ENCODE measurements at places on chromosomes 12 and 14.

DNA sequence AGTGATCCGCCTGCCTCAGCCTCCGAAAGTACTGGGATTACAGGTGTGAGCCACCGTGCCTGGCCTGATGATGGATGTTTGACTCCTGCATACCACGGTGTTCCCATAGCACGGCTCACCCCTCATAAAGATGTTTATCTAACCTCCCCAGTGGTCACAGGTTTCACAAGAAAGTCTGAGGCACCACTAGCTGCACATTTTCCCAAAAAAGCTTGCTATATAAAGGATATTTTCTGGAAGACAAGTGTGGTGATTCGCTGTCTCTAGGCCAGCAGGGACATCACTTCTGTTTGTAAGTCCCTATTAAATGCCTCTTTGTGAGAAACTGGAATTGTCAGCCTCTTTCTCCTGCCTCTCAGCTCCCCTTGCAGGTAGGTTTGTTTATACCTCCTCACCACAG is 18.3 kb downstream of the PLEK2 start:
- H3K27me3 ChIP-seq: no peaks in the 10 kb centered on the region
- no peak overlapping the region for H3K4me3 ChIP-seq
- H3K36me3 ChIP-seq: no peaks in the 10 kb centered on the region
- no peaks in the 10 kb centered on the region for H3K4me1 ChIP-seq
- no peak overlapping the region for H3K27ac ChIP-seq

GRCh38 chr14:29311983-29312382 is 545.4 kb downstream of the FOXG1 start:
- no peaks in the 10 kb centered on the region for H3K36me3 ChIP-seq
- no peak for DNase-seq
- no peak overlapping the region for H3K27ac ChIP-seq
- H3K4me1 ChIP-seq: no peaks in the 10 kb centered on the region
- H3K4me3 ChIP-seq: no peak overlapping the region
- H3K27me3 ChIP-seq: no peaks in the 10 kb centered on the region

GRCh38 chr12:127594351-127594970 is 672.5 kb upstream of the TMEM132C start:
- H3K27me3 ChIP-seq: no peaks in the 10 kb centered on the region
- peaks cover 15% of the 10 kb centered on the region for H3K4me1 ChIP-seq
- H3K36me3 ChIP-seq: no peaks in the 10 kb centered on the region
- H3K4me3 ChIP-seq: peak overlapping the region; percentile 0
- peak overlapping the region; percentile 83 for H3K27ac ChIP-seq

- no peak overlapping the region for H3K27ac ChIP-seq
- H3K4me1 ChIP-seq: peaks cover 7% of the 10 kb centered on the region
- DNase-seq: no peak
- no peaks in the 10 kb centered on the region for H3K27me3 ChIP-seq
These were observed 148.2 kb downstream of the SLC38A6 start for GRCh38 chr14:61129168-61129745.

DNA sequence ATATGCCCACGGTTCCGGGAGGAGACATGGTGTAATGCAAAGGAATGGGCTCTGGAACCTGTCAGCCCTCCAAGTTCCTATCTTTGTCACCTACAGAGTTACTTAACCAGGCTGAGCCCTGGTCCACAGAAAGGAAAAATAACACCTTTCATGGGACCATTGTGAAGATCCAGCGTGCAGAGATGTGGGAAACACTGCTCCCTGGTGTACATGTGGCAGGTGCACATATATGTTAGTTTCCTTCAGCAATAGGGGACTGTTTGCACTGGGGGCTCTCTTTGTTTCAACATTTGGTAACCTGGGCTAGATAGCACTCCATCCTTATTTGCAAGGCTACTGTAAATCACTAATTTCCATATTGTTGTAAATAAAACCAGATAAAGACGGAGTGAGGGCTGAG is 72.3 kb downstream of the ANO2 start:
- no peaks in the 10 kb centered on the region for H3K36me3 ChIP-seq
- no peak overlapping the region for H3K4me3 ChIP-seq
- H3K27me3 ChIP-seq: no peaks in the 10 kb centered on the region
- no peak overlapping the region for H3K27ac ChIP-seq
- no peak for DNase-seq

- H3K27ac ChIP-seq: no peak overlapping the region
- no peaks in the 10 kb centered on the region for H3K27me3 ChIP-seq
- DNase-seq: no peak
- H3K36me3 ChIP-seq: no peaks in the 10 kb centered on the region
- no peaks in the 10 kb centered on the region for H3K4me1 ChIP-seq
These were observed 65.1 kb downstream of the SIX6 start for GRCh38 chr14:60573943-60574495.

GRCh38 chr14:61530896-61531295 is 164.4 kb upstream of the HIF1A start:
- H3K27me3 ChIP-seq: no peaks in the 10 kb centered on the region
- H3K4me3 ChIP-seq: no peak overlapping the region
- H3K27ac ChIP-seq: no peak overlapping the region

- no peak overlapping the region for H3K27ac ChIP-seq
- no peak overlapping the region for H3K4me3 ChIP-seq
- no peaks in the 10 kb centered on the region for H3K27me3 ChIP-seq
- no peak for DNase-seq
- H3K36me3 ChIP-seq: no peaks in the 10 kb centered on the region
These were observed 59.4 kb downstream of the BCL11B start for GRCh38 chr14:99212646-99213045.

- no peaks in the 10 kb centered on the region for H3K4me1 ChIP-seq
- H3K27ac ChIP-seq: no peak overlapping the region
- H3K36me3 ChIP-seq: no peaks in the 10 kb centered on the region
- H3K27me3 ChIP-seq: no peaks in the 10 kb centered on the region
- no peak for DNase-seq
These were observed 37.9 kb downstream of the BHLHE41 start for GRCh38 chr12:26086936-26087335.

- no peaks in the 10 kb centered on the region for H3K36me3 ChIP-seq
- H3K4me1 ChIP-seq: peaks cover 2% of the 10 kb centered on the region
- no peak overlapping the region for H3K4me3 ChIP-seq
- no peak overlapping the region for H3K27ac ChIP-seq
These were observed 2.9 kb downstream of the SLC17A8 start for GRCh38 chr12:100359822-100360221.

GRCh38 chr14:96067985-96068930 is 29.1 kb downstream of the C14orf132 start:
- H3K27me3 ChIP-seq: no peaks in the 10 kb centered on the region
- no peak overlapping the region for H3K27ac ChIP-seq
- no peak for DNase-seq
- H3K4me1 ChIP-seq: no peaks in the 10 kb centered on the region

DNA sequence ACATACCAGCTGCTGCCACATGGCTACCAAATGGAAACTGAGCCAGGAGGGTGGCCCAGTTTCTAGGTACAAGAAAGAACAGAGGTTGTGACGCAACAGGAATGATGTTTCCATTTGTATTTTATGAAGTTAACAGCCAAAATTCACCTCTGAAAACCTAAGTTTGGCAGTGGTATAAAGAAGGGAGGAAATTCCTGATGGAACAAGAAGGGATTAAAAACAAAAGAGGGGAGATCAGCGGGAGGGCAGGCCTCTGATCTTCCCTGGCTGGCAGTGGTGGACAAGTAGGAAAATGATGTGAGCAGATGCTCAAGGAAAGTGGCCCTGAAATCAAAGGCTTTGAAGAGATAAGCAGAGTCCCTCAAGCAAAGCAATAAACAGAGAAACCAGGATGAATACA is 47.3 kb upstream of the BCL2L14 start:
- peak; percentile 17 for DNase-seq
- H3K4me3 ChIP-seq: no peak overlapping the region
- no peaks in the 10 kb centered on the region for H3K27me3 ChIP-seq
- no peaks in the 10 kb centered on the region for H3K4me1 ChIP-seq
- no peak overlapping the region for H3K27ac ChIP-seq

GRCh38 chr14:21780429-21781084 is 106.9 kb upstream of the OR4E1 start:
- H3K27me3 ChIP-seq: no peaks in the 10 kb centered on the region
- H3K27ac ChIP-seq: no peak overlapping the region
- DNase-seq: no peak
- H3K4me1 ChIP-seq: peaks cover 3% of the 10 kb centered on the region
- H3K36me3 ChIP-seq: no peaks in the 10 kb centered on the region
- H3K4me3 ChIP-seq: no peak overlapping the region

GRCh38 chr14:94480809-94481208 is 4.8 kb upstream of the SERPINA9 start:
- H3K36me3 ChIP-seq: no peaks in the 10 kb centered on the region
- no peaks in the 10 kb centered on the region for H3K27me3 ChIP-seq
- H3K27ac ChIP-seq: no peak overlapping the region
- H3K4me1 ChIP-seq: peaks cover 4% of the 10 kb centered on the region

- H3K4me1 ChIP-seq: no peaks in the 10 kb centered on the region
- no peak overlapping the region for H3K27ac ChIP-seq
- no peaks in the 10 kb centered on the region for H3K36me3 ChIP-seq
- H3K27me3 ChIP-seq: no peaks in the 10 kb centered on the region
- no peak overlapping the region for H3K4me3 ChIP-seq
- no peak for DNase-seq
These were observed 116.5 kb downstream of the METTL25 start for GRCh38 chr12:82474798-82475184.

GRCh38 chr14:71324767-71325272 is 417.6 kb downstream of the PCNX1 start:
- no peaks in the 10 kb centered on the region for H3K27me3 ChIP-seq
- H3K4me1 ChIP-seq: peaks cover 9% of the 10 kb centered on the region
- H3K4me3 ChIP-seq: no peak overlapping the region
- DNase-seq: no peak
- no peak overlapping the region for H3K27ac ChIP-seq

- H3K27ac ChIP-seq: no peak overlapping the region
- H3K4me3 ChIP-seq: no peak overlapping the region
- no peaks in the 10 kb centered on the region for H3K36me3 ChIP-seq
- H3K4me1 ChIP-seq: peaks cover 2% of the 10 kb centered on the region
- no peak for DNase-seq
- H3K27me3 ChIP-seq: no peaks in the 10 kb centered on the region
These were observed 144.2 kb upstream of the ABCD2 start for GRCh38 chr12:39763890-39764169.

DNA sequence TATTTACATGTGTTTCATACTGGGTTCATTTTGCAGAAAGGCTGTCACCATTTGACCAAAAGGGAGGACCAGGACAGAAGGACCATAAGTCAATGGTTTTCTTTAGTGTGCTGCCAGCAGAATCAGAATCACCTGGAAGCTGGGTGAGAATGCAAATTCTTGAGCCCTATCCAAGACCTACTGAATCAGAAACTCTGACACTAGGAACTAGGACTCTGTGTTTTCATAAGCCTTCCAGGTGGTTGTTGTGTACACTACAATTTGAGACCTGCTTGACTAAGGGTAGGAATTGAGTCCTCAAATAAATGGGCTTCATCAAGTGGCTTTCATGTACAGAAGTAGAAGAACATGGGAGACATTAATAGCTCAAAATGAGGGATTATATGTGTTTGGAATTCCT is 32.2 kb downstream of the PDE6H start:
- no peak overlapping the region for H3K27ac ChIP-seq
- DNase-seq: no peak
- H3K27me3 ChIP-seq: no peaks in the 10 kb centered on the region

DNA sequence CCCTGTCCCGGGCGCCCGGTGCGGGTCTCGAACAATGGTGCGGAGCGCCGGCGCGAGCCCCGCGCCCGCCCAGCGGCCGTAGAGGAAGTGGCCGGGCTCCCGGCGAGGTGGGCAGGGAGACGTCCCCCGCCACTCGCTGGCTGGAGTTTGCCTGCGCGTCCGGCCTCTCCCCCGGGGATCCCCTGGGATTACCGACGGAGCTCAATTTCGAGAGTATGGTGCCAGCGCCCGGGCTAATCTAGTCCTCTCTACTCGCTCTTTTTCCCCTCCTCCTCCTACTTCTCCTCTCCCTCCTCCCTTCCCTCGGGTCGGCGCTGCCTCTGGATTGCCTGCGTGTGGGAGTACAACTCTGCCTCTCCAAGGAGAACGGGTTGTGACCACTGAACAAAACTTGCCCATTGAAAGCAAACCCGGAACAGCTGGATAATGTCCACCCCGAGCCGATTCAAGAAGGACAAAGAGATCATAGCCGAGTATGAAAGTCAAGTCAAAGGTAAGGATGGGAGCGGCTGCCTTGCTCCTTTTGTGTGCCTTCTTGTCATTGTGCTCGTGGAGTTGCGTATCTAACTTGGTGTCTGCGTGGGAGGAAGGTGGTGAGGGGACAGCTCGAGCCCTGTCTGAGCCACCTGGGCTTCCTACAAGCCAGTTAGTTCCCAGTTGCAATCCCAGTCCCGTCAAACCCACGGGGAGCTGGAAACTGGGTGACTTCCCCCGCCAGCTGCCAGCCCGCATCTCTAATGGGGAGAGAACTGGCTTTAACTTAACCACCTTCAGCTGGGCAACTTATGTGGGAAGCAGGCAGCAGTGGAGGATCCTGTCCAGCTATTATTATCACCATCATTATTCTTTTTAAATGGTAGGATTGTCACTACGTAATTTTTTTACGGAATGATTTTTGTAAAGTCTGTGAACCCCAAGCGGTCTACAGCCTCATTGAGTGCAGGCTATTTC is at the start of gene SRGAP1:
TSS of gene SRGAP1 (plus strand) at position 310 of the 951 bp plus-strand sequence. CDS start at position 427, 117 bp downstream.
- H3K27me3 ChIP-seq: no peaks in the 10 kb centered on the region
- no peak for DNase-seq
- peak within 1 kb of the TSS; percentile 73 for H3K4me3 ChIP-seq
- no peaks in the 10 kb centered on the region for H3K36me3 ChIP-seq
- no peak within 1 kb of the TSS for H3K27ac ChIP-seq
- H3K4me1 ChIP-seq: 0 out of 2 replicates have a peak, but pooled peaks cover 5% of the 10 kb centered on the region

DNA sequence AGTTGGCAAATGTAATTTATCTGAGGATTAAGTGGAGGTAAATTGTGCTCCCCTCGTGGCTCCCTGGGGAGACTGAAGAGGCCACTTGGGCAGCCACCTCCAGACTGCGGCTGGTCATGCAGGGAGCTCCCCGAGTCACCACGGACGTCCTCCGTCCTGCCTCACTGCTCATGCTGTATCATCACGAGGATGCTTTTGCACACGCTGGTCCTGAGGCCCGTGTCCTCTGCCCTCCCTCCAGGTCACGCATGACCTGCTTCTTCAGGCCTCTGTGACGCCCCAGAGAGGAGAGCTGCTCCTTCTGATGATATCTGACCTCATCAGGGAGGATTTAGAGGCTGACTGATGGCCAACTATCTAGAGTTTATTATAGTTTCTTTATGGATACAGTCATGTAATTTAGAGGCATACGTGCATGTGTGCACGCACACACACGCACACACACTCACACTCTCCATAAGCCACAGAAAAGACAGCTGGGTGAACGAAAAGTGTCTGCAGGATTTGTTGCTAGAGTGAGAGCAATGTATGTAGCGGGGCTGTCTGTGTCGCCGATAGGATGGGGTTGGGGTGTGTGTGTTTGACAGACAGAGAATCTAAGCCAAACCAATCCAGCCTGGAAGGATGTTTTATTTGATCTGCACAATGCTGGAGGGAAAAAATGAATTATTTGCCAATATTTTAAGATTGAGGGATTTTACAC is 160.0 kb downstream of the ADGRD1 start:
- H3K27ac ChIP-seq: no peak overlapping the region
- H3K4me1 ChIP-seq: no peaks in the 10 kb centered on the region
- no peaks in the 10 kb centered on the region for H3K27me3 ChIP-seq
- no peaks in the 10 kb centered on the region for H3K36me3 ChIP-seq
- no peak for DNase-seq

- no peaks in the 10 kb centered on the region for H3K36me3 ChIP-seq
- H3K4me3 ChIP-seq: no peak overlapping the region
- H3K27me3 ChIP-seq: no peaks in the 10 kb centered on the region
- DNase-seq: no peak
- H3K4me1 ChIP-seq: no peaks in the 10 kb centered on the region
- no peak overlapping the region for H3K27ac ChIP-seq
These were observed 124.0 kb upstream of the TBX5 start for GRCh38 chr12:114529966-114530365.

Measured in H1 (cell line).